ENCODE measurements at places on chromosomes 16 and 17. TPM values are rescaled to one million over a fixed set of nuclear protein-coding genes. Genes with fewer than 3 reads are reported as not detected.

Gene ACBD4
- total RNA-seq, result 12.4 TPM

Gene CBX2
- total RNA-seq, result 8.0 TPM

GRCh38 chr16:57993438-57993837, 7.0 kb downstream of the ZNF319 start:
- no peak for DNase-seq

GRCh38 chr16:13435873-13436474, 484.0 kb upstream of the ERCC4 start:
- DNase-seq, result no peak

- no peak for DNase-seq
Observed at GRCh38 chr16:53817117-53817755, 113.3 kb downstream of the FTO start.

Gene CEP295NL
- not detected for total RNA-seq

Gene HOXB6
- not detected for total RNA-seq
